ENCODE measurements at places on chromosomes 7 and 10.

DNA sequence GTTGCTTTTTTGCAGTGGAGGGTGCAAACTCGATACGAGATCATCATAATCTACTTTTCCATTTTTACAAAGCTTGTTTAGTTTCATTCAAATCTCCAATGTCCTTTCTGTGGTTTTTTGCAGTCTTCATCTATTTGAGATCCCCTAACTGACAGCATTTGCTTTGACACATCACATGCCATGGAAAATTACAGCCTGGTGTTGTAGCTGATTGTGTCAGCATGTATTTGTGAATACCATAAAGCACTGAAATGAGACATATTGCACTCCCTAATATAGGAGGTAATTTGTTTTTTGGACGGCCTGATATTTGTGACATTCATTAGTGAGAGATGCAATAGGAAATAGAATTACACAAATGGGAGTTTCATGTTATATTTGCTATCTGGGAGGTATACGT lies 620.8 kb downstream of the KCNMA1 start:
- no peak for DNase-seq

DNA sequence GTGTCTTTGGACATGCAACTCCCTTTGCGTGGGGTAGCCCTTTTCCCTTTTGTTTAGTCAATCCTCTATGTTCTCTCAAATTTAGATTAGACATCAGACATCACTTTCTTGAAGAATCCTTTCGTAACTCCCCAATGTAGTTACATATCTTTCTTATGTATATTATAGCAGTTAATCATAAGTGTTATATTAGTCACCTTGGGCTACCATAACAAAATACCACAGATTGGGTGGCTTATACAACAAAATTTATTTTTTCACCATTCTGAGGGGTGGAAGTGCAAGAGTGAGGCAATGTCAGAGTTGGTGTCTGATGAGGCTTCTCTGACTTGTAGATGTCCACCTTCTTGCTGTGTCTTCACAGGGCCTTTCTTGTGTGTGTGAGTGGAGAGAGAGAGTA lies 105.7 kb downstream of the PHTF2 start:
- DNase-seq, result no peak

- no peak for DNase-seq
Measured at GRCh38 chr10:76491216-76491615, 1059.8 kb downstream of the LRMDA start.

GRCh38 chr7:75054744-75055143 lies 18.9 kb downstream of the RCC1L start:
- DNase-seq, result no peak

DNA sequence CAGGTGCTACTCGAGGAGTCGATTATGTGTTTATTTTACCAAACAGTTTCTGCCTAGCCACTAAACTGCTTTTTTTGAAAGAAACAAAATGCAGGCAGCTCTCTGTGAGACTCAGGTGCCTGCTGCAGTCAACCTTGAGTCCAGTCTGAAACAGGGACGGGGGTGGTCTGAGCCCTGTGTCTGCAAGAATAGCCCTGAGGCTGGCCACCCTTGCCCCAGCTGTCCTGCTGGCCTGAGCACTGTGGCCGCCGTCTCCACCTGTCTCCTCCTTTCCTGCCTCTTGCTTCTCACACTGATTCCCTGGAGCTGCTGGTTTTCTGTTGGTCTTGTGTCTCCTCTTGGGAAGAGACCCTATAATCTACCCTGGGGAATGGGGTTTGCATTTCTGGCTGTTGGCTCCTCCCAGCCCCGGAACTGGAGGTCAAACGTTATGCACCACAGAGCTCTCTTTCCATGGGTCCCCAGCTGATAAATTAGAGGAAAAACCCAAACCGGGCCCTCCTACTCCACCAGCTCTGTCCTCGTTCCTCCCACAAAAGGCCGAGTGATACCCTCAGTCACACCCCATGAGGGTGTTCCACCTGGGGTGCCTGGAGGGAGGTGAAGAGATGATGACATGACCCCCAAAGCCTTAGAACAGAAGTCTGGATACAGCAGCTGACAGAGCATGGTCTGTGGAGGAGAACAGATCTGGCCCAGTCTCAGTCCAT lies 15.0 kb upstream of the SLC18A3 start:
- no peak for DNase-seq

DNA sequence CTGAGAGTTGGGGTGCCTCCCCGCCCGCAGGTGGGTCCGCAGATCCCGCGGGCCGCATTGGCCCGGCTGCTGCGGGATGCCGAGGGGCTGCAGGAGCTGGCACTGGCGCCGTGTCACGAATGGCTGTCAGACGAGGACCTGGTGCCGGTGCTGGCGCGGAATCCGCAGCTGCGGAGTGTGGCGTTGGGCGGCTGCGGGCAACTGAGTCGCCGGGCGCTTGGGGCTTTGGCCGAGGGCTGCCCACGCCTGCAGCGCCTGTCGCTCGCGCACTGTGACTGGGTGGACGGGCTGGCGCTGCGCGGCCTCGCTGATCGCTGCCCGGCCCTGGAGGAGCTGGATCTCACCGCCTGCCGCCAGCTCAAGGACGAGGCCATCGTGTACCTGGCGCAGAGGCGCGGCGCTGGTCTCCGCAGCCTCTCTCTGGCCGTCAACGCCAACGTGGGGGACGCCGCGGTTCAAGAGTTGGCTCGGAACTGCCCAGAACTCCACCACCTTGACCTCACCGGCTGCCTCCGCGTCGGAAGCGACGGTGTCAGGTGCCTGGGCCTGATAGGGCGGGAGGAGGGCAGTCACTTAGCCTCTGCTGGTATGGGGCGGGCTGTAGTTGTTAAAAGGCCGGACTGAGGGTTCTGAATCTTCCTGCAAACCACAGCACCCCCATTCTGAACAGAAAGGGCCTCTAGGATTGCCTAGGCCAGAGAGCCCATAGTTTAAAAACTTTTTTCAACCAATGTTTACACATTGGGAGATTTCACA lies 1.3 kb downstream of the FBXL15 start:
- peak; percentile 28 for DNase-seq

DNA sequence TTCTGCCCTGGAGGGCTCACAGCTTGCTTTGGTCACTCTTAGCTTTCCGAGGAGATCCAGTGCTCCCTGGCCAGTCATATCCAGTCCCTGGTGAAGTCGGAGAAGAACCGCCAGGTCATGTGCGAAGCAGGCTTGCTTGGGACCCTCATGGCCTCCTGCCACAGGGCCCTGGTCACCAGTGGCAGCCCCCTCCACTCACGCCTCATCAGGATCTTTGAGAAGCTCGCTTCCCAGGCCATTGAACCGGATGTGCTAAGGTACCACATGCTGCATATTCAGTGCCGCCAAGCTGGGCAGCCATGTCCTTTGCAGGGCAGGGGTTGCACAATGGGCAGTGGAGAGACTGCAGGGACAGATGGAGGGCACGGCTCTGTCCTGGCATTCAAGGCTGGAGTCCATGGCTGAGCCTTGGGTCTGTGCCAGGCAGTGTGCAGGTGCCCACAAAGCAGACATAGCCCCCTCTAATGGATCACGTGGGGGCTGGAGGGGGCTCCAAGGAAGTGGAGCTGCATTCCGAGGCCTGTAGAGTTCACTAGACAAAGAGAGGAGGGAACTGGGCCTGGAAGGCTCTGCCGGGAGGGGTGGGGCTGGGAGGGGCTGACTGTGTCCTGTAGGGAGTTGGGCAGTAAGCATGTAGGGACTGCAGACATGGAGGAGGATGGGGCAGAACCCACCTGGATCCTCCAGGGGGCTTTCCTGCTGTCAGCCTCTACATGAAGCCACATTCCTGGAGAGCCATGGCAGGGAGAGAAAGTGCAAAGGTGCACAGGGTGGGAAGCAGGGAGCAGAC lies 89.9 kb downstream of the WDFY4 start:
- DNase-seq, result no peak

DNA sequence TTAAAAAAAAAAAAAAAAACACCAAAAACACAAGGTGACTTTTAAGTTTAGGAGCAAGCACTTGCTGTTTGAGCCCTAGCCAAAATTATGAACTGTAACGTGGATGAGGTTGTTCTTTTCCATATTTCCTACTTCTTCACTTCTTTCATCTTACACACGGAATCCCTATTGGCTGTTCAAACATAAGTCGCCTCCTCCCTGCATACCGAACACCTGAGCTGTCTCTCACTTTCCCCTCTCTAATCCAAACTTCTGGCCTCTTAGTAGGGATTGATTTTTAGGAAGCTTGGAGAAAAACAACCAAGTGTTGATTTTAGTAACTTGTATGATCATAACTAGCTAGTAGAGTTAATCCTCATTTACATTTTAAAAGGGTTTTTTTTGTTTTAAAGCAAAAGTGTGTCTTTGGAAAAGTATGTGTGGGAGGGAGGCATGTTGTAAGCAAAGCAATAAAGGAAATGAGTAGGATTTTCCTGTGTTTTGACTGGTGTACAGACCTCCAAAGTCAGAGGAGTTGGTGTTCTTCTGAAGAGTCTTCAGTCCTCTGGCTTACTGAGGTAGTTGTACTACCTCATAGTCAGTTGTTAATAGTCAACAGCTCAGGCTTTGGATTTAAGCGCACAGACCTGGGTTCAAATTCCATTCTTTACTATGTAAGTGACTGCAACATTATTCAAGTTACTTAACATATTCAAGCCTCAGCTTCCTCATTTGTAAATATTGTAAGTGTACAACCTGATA lies 39.3 kb downstream of the RABGEF1 start:
- no peak for DNase-seq

GRCh38 chr7:157529768-157530560 lies 193.2 kb downstream of the DNAJB6 start:
- DNase-seq, result no peak

DNA sequence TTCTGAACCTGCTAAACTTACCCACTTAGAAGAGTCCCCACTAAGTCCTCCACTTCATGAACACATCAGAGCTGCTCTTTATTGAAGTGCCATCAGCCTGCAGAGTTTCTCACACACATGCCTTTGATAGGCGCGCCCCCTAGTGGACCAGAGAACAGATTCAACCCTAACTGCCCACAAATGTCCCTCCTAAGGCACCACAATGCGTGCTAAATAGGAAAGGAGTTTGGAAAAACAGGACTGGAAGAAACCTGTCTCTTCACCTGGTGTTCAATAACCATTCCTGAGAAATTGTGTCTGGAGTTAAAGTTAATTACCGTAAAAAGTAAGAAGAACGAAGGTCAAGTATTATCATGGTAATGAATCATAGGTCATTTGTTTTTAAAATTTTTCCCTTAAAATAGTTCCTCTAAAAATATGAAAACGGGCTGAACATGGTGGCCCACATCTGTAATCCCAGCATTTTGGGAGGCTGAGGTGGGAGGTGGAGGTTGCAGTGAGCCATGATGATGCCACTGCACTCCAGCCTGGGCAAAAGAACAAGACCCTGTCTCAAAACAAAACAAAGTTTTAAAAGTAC lies 249.7 kb downstream of the ELMO1 start:
- peak; percentile 71 for DNase-seq

DNA sequence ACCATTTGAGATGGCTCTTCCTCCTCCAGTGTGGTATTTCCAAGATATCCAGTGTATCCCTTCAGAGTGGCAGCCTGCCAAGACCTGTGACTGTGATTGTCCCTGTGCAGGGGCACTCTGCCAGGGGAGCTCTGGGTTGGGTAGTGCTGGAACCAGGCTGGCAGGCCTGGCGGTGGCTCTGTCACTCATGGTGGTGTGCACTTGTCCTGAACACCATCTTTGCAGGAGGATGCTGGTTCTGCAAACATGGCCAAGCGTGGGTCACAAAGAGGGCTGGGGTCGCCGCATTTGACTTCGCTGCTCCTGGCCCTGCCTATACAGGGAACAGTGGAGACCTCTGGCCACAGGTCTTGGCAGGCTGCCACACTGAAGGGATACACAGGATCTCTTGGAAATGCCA lies 205.2 kb downstream of the PRPF18 start:
- no peak for DNase-seq

- no peak for DNase-seq
Measured at GRCh38 chr10:102661658-102662028, 17.4 kb downstream of the TRIM8 start.

Measured in KBM-7 (cell line).